ENCODE measurements at places on chromosomes 13 and 19. TPM values are rescaled to one million over a fixed set of nuclear protein-coding genes. Genes with fewer than 3 reads are reported as not detected.

CGB2 gene
- total RNA-seq: not detected

EML2 gene
- 184 TPM for total RNA-seq

YJEFN3 gene
- 10.3 TPM for total RNA-seq

CYP4F8 gene
- total RNA-seq: not detected

KLF5 gene
- total RNA-seq: 5.2 TPM

DNA sequence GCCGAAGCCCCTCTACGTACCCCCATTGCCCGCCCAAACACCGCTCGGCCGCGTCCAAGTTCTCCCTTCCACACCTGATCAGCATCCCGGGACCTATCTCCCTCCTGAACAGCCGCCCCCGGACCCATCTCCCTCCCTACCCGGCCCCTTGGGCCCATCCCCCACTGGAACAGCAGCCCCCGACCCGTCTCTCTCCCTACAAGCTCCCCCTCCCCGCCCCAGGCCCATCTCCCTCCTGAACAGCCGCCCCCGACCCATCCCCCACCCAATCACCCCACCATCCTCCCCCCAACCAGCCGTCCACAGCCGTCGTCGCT lies 610 bp downstream of the ZSCAN1 start:
- no peak for ATAC-seq

- ATAC-seq: no peak
Measured at GRCh38 chr19:50719566-50719965, at the start of gene SHANK1. SHANK1 (minus strand) TSS chr19:50719802; CDS start chr19:50716919, 2,883 bp downstream.

DNA sequence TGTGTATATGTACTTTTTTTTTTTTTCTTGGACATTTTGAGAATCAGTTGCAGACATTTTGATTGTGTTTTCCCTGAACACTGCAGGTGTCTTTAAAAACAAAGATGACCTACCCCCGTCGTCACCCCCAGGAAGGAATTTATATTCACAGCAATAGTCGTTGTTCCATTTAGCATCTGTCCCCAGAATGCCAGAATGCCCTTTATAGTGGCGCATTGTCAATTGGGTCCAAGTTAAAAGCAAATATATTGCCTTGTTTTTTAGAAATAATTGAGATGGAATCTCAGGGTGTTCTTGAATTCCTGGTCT lies 1.8 kb upstream of the RNF225 start:
- ATAC-seq: no peak

GRCh38 chr13:110089100-110089499 lies 217.9 kb downstream of the COL4A1 start:
- ATAC-seq: no peak

DNA sequence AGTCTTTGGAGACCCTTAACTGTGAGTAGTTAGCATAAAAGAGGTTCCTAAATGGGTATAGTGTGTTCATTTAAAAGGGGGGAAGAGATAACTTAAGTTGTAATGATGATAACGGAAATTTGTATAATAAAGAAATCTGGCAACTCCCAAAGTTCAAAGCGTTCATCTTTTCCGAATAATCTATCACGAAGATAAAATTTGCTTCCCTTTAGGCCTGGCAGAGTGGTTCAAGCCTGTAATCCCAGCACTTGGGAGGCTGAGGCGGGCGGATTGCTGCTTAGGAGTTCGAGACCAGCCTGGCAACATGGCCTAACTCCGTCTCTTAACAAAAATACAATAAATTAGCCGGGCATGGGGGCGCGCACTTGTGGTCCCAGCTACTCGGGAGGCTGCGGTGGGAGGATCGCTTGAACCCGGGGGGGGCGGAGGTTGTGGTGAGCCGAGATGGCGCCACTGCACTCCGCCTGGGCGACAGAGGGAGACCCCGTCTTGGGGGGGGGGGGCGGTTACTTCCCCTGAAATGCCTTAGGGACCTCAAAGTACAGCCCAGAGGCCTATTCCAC lies 934 bp downstream of the N4BP2L2 start:
- peak; percentile 7 for ATAC-seq

DNA sequence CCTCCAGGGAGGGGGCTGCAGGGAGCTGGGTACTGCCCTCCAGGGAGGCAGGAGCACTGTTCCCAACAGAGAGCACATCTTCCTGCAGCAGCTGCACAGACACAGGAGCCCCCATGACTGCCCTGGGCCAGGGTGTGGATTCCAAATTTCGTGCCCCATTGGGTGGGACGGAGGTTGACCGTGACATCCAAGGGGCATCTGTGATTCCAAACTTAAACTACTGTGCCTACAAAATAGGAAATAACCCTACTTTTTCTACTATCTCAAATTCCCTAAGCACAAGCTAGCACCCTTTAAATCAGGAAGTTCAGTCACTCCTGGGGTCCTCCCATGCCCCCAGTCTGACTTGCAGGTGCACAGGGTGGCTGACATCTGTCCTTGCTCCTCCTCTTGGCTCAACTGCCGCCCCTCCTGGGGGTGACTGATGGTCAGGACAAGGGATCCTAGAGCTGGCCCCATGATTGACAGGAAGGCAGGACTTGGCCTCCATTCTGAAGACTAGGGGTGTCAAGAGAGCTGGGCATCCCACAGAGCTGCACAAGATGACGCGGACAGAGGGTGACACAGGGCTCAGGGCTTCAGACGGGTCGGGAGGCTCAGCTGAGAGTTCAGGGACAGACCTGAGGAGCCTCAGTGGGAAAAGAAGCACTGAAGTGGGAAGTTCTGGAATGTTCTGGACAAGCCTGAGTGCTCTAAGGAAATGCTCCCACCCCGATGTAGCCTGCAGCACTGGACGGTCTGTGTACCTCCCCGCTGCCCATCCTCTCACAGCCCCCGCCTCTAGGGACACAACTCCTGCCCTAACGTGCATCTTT lies 7.8 kb upstream of the CEACAM5 start:
- ATAC-seq: no peak

Measured in activated T-helper 17 cell treated with anti-CD3 and anti-CD28 coated beads, Interleukin-2, amount 50 U/mL, for 72 hours (primary cell).